AG10803 (cell line): ENCODE measurements at places on chromosomes 1 and 21.
A peak's percentile ranks its signal among the peaks of the same experiment; 100 is the strongest.

DNA sequence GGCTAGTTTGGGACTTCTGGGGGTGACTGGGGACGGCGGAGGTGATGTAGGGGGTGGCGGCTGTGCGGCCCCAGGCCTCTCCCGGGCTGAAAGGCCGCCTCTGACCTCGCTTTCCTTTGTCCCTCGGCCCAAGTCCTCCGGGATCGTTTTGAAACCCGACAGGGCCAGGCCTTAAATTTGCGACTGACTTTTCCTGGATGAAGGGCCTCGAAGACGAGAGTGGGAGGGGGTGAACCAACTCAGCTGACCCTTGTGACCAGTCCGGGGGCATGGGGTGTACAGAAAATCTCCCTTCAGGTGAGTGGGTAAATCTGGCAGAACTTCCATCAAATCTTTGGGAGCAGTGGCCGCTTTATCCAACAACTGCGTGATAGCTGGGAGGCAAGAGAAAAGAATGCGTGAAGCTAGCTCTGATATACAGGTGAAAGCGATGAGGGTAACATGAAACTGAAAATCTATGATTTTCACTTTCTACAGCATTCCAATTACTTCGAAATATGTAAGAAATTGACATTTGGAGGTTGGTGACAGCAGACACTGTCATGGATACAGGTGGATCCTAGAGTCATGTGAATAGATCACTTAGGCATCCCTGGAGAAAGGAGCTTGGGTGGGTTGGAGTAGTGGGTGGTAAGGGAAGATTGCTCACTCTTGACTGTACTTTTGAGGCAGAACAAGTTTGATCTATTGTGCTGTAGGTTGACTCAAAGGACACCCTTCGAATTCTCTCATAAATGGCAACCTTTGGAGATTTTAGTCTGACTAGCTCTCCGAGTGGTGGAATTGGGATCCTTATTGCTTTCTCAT, 885 bp downstream of the AHCYL1 start:
- DNase-seq: no peak

DNA sequence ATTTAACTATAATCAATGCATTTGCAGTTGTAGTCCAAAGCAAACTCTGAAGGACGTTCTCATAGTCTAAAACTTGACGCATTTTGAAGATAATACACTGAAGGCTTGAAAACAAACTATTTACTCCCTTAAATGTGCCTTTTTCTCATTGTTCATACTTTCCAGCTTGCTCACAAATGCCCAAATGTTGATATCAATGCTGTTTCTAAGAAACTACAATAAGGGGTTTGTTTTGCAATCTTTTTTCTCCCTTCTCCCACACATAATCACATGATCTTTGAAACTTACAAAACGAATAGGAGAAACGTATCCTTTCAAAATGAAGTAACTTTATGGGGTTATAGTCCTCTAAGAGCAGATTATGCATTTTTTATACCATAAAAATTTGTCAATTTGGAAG, 508.7 kb downstream of the DPYD start:
- peak; percentile 69 for DNase-seq

GRCh38 chr1:241614144-241614543, 26.0 kb downstream of the CHML start:
- DNase-seq: no peak

- DNase-seq: peak; percentile 27
Observed at GRCh38 chr1:78527706-78528105, 36.9 kb downstream of the PTGFR start.

DNA sequence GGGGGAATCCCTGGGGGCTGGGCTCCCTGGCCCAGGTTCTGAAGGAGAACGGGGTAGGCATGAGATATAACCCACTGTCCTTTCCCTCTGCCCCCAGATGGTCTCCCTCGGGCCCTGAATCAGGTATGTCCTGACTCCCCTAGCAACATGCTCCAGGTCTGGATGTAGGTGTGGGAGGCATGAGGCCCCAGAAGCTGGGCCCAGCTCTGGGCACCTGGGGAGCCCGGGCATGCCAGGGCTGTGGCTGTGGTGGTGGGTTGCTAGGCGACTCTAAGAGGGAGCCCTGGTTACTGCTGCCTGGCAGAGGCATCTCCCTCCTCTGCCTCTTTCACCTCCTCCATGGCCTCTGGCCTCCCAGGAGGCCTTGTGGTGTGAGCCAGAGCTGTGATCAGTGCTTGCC, 16.2 kb downstream of the FOXO6 start:
- no peak for DNase-seq

GRCh38 chr1:196002906-196003305, 605.3 kb downstream of the KCNT2 start:
- no peak for DNase-seq

DNA sequence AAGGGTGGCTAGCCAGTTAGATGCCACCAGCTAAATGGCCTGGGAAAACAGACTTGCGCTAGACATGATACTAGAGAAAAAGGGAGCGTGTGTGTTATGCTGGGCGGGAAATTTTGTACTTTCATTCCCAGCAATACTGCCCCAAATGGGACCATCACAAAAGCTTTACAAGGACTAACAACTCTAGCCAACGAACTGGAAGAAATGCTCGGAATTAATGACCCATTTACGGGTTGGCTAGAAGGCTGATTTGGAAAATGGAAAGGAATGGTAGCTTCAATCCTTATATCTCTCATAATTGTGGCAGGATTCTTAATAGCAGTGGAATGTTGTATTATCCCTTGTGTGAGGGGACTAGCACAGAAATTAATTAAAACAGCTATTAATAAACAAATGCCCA, 27.9 kb upstream of the ZNF496 start:
- no peak for DNase-seq

DNA sequence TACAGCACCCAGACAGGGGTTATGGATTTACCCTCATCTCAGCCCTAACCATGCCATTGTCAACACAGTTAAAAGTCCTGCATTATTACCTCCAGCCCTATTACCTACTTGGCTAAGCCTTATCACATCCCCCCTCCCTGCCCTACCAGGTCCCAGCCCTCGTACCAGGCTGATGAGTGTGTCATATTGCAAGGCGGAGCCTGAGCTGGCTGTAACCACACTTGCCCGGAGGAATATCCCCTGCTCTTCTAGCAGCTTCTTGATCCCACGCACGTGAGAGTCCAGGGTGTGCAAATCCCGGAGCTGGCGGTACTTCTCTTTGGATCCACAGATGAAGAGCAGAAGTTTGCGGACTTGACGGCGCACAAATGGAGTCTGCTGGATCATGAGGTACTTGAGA, 87.4 kb downstream of the UBR4 start:
- DNase-seq: no peak

GRCh38 chr1:204891860-204892259, 21.2 kb downstream of the NFASC start:
- peak; percentile 65 for DNase-seq

- no peak for DNase-seq
Observed at GRCh38 chr21:33185852-33186251, 43.9 kb upstream of the IFNAR2 start.

DNA sequence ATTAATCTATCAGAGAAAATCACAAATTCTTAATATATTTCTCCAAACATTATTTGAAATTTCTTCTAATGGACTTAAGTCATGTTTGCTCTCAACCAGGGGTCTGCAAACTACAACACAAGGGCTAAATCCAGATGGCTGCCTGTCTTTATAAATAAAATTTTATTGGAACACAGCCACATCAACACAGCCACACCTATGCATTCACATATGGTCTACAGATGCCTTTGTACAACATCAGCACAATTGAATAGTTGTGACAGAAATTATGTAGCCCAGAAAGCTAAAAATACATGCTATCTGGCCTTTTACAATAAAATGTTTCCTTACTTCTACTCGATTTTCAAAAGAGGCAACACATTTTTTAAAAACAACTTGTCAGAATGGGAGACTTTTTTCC, 103.9 kb downstream of the DPYD start:
- no peak for DNase-seq

- DNase-seq: no peak
Observed at GRCh38 chr1:27545876-27546275, 55.9 kb upstream of the WASF2 start.

DNA sequence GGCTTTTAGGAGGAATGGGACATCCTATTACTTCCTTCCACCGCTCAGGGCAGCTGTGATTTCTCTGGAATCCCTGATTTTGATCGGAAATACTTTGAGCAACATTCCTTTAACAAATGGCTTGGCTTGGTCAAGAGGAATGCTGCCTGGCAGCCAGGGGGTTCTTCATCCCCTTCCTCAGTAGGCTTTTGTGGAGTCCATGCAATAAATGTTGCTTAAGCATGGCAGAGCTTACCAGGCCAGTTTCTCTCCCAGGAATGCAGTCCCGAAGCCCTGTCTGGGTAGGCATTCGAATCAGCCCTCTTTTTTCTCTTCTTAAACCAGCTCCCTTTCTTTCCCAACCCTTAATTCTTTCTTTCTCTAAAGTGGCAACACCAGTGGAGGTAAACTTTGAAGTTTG, 177.1 kb upstream of the KIAA0040 start:
- no peak for DNase-seq

GRCh38 chr1:205398586-205398985, 23.3 kb downstream of the LEMD1 start:
- no peak for DNase-seq

DNA sequence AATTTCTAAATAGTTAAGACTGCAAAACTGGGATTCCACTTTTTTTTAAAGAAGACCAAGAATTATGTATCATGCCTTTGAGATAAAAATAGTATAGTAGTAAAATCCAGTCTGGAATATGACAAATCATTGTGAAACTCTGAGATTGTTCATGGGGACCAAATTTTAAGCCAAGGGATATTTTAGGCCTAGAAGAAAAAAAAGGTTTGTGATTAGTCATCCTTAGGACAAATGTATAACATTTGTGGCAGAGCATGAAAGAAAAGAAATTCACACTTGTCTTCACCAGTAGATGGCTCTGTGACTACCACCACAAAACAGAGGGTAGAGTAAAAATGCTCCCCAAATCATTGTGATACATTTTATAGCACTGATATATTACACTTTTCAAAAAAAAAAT, 226.1 kb downstream of the KCTD3 start:
- peak; percentile 83 for DNase-seq

DNA sequence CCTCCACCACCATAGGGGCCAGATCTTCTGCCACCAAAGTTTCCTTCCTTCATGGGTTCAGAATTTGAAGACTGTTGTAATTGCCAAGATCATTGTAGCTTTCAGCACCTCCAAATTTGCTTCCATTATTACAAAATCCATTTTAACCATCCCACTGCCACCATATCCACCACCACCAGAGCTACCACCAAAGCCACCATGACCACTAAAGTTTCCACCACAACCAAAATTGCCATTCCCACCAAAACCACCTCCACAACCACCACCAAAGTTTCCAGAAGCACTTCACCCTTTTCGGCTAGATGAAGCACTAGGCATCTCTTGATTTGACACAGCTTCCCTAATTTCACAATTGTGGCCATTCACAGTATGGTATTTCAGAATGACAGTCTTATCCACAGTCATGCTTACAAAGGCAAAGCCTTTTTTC, 45.2 kb downstream of the SLC30A7 start:
- no peak for DNase-seq

GRCh38 chr1:89578946-89579684, 53.8 kb upstream of the LRRC8C start:
- no peak for DNase-seq

- DNase-seq: no peak
Observed at GRCh38 chr1:229133811-229134210, 137.1 kb upstream of the RAB4A start.

DNA sequence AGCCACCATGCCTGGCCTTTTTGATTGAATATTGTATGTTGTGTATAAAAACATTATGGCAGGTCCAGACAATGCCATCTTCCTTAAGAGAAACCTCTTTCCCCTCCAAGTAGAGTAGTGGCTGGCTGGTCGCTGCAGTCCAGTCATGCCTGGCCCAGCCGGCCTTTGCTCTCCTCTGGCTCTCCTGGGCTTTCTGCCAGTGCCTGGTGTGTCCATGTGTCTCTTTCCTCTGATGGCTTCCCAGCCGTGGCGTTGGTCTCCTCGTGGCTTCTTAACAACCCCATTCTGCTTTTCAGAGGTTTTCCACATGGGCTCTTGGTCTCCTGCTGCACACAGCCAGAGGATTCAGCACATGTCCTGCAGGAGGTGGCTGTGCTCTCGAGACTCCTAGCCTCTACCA, 58.7 kb downstream of the DIP2A start:
- DNase-seq: no peak

DNA sequence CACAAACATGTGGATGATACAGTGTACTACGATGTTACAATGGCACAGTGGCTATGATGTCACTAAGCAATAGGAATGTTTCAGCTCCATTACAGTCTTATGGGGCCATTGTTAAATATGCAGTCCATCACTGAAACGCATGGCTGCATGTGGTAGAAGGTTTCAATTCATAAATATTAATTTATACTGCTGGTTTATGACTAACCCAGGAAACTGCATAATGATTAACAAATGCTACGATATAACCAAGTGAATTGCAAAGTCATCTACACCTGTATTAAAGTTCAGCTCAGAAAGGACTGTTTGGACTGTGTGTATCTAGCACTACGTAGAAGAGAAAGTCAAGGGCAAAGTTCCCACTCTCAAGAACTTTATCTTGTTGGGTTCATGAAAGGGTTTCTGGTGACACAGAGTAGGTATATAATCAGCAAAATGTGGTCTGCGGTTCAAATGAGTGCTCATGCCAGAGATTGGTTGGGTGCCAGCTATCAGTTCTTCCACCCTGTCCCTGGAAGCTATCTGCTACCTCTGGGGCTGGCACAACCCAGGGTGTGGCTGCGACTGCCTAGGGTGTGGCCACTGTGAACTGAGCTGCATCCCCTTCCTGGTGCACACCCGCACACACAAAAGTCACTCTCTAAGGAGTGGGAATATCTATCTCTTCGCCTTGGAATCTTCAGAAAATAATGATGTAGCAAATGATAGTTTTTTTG, 14.8 kb downstream of the MGST3 start:
- no peak for DNase-seq

GRCh38 chr1:121587777-121588176, 403.0 kb downstream of the SRGAP2C start:
- peak; percentile 2 for DNase-seq

DNA sequence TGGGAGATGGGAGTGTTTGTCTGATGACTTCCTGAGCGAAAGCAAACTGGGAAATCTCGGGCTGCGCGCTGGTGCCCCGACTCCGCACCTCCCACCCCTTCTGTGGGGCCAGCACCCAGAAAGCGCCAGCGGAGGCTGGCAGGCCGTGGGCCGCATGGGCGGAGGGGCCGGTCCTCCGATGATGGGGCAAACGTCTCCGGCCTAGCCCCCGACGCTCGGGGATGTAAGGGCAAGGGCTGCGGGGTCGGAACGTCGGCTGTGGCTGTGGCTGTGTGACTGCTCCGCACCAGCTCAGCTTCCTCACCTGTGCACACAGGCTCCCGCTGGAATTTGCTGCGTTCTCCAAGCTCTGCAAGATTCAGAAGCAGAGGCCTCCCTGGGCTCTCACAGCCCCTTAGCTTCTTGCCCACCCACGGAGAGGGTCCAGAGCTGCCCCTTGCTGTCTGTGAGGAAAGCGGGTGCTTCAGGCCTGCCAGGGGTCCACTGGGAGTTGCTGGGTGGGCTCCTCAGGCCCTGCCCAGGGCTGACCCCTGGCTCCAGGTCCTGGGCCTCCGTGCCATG, 35.0 kb downstream of the COL18A1 start:
- DNase-seq: no peak

DNA sequence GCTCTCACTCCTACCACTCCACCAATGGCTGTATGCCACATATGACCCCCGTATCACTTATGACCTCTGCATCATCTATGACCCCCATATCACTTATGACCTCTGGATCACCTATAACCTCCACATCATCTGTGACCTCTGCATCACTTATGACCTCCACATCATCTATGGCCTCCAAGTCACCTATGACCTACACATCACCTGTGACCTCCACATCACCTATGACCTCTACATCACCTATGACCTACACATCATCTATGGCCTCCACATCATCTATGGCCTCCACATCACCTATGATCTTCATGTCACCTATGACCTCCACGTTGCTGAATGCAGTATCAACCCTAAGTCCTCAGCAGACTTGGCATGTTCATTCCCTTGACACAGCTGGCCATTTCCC, 271.2 kb downstream of the MATN1 start:
- DNase-seq: no peak
